Fibroblast of villous mesenchyme (primary cell): ENCODE measurements at places on chromosomes 6 and 20.

DNA sequence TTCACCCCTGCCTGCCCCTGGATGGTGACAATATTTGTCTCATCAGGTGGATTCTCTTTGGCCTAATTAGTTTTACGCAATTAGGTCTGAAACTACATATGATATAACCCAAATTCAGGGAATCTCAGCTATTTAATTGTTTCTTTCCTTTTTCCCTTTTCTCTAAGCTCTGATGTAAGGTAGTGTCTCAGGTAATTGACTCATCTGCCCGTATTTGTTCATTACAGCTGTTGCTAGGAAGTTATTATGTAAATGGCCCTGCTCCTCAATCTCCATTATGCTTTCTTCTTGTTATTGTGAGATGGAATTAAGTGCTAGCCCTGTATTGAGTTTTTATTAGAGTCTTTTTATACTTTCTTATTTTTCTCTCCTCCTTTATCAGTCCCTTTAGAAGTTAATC is 378.2 kb upstream of the ARID1B start:
- DNase-seq: no peak

- no peak for DNase-seq
Measured at GRCh38 chr6:13947611-13948178, 22.9 kb downstream of the RNF182 start.

DNA sequence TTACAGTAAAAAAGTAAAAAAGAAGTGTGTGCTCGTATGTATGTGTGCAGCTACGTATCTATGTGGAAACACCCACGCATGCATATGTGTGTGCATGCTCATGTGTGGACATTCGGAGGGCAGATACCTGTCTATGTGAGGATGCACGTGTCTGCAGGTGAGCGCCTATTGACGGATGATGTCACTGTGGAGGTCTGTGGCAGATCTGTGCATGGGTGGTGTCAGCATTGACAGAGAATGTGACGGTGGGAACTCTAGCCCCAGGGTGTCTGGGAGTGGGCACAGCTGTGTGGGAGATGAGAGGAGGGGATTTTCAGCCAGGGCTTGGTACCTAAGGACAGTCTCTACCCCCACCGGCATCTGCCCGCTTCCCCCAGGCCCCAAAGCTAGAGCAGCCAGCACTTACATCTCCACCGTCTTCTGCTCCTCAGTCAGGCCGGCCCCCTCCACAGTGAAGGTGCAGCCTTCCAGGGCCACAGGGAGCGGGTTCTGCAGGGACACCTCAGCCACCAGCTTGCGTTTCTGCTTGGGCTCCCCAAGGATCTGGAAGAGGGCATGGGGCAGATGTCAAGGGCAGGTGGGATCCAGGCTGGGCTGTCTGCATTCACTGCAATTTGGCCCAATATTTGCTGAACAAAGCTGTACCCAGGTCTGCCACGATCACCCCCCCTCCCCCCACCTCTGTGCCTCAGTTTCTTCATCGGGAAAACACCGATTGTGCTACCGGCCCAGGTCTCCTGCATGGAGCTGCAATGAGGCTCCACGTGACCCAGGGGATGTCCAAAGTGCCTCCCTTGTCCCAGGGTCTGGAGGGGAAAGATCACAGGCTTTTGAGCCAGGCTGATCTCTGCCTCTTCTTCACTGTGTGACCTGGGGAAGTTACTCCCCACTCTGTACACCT is 34.1 kb downstream of the TGM2 start:
- DNase-seq: peak; percentile 10

- DNase-seq: no peak
Measured at GRCh38 chr20:25058847-25059810, 1.2 kb upstream of the ACSS1 start.

DNA sequence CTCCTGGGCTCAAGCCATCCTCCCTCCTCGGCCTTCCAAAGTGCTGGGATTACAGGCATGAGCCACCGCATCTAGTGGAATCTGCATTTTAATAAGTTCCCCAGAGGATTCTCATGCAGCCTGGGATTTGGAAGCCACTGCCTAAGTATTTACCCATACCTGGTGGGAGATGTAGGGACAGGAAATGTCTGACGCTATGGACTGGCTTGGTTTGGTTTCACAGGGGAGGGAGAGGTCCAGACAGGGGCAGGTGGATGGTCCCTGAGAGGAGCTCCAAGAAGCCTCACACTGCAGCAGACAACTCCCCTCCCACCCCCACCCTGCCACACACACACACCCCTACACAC is 4.4 kb downstream of the VSTM2L start:
- no peak for DNase-seq

- no peak for DNase-seq
Measured at GRCh38 chr6:131368198-131368911, 204.7 kb upstream of the ARG1 start.

DNA sequence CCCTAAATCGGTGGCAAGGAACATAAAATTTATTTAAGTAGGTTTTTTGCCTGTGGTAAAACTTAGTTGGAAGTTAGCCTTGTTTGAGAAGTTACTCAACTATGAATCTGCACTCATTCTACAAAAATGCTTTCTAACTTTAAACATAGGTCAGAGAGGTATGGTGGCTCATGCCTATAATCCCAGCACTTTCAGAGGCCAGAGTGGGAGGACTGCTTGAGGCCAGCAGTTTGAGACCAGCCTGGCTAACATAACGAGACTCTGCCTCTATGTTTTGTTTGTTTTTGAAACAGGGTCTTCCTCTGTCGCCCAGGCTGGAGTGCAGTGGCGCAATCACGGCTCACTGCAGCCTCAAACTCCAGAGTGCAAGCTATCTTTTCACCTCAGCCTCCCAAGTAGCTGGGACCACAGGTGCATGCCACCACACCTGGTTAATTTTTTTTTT is 16.2 kb downstream of the USP49 start:
- peak; percentile 76 for DNase-seq

GRCh38 chr6:21367148-21367547 is 226.4 kb upstream of the SOX4 start:
- DNase-seq: no peak

GRCh38 chr6:138571181-138571580 is 71.9 kb upstream of the NHSL1 start:
- DNase-seq: no peak
